Tibial nerve (tissue), 4 donors: ENCODE measurements at places on chromosomes 6 and 20. TPM values are rescaled to one million over a fixed set of nuclear protein-coding genes. Genes with fewer than 3 reads are reported as not detected.

NFATC2 gene
- 11.5 TPM for total RNA-seq

STK4 gene
- total RNA-seq: 26.0 TPM

WFDC2 gene
- total RNA-seq: not detected

CDC5L gene
- 17.6 TPM for total RNA-seq

C6orf15 gene
- total RNA-seq: not detected

ADGRF5 gene
- 32.4 TPM for total RNA-seq

CTAGE9 gene
- not detected for total RNA-seq

RSPH9 gene
- total RNA-seq: 0.30 TPM

EYA4 gene
- total RNA-seq: 1.8 TPM

SNX5 gene
- total RNA-seq: 106 TPM

HLA-DQB1 gene
- 3.1 TPM for total RNA-seq

SYCP2L gene
- total RNA-seq: 2.0 TPM

DACT2 gene
- total RNA-seq: 1.3 TPM

STMND1 gene
- total RNA-seq: not detected

TPD52L1 gene
- 48.2 TPM for total RNA-seq

PRR18 gene
- total RNA-seq: not detected

CLVS2 gene
- under 0.01 TPM for total RNA-seq

HLA-DMB gene
- 85.0 TPM for total RNA-seq

SRSF12 gene
- 1.7 TPM for total RNA-seq

TNF gene
- total RNA-seq: not detected

MUCL3 gene
- total RNA-seq: not detected

MAP7 gene
- total RNA-seq: 1.5 TPM
